Stimulated activated CD4-positive, alpha-beta T cell treated with anti-CD3 and anti-CD28 coated beads, Interleukin-2, amount 100 ng/mL, for 48 hours (primary cell): ENCODE measurements at places on chromosomes 2 and 18.
A peak's percentile ranks its signal among the peaks of the same experiment; 100 is the strongest.

- no peak for DNase-seq
Measured at GRCh38 chr2:98149333-98149697, 62.3 kb downstream of the VWA3B start.

DNA sequence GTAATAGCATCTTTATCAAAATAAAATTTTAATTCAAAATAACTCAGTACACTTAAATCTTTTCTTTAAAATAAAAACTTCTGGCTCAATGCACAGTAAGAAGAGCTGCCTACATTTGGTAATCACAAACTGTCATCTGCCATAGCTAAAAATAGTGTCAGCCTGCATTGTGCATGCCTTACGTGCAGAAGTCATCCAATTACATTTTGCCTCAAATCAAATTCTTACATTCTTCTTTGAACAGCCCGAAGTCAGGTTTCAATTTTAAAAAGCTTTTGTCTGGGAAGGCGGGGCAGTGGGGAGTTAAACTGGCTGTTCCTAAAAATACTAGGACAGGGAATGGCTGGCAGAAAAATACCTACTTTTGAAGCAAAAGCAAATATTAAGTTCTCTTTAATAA lies 51.1 kb downstream of the RTN4 start:
- no peak for DNase-seq

- no peak for DNase-seq
Measured at GRCh38 chr18:378079-378478, 110.2 kb upstream of the THOC1 start.

- DNase-seq = peak; percentile 23
Measured at GRCh38 chr2:72883356-72883962, 3.7 kb upstream of the SPR start.

GRCh38 chr2:72722492-72723070 lies 103.3 kb downstream of the EXOC6B start:
- DNase-seq = no peak

DNA sequence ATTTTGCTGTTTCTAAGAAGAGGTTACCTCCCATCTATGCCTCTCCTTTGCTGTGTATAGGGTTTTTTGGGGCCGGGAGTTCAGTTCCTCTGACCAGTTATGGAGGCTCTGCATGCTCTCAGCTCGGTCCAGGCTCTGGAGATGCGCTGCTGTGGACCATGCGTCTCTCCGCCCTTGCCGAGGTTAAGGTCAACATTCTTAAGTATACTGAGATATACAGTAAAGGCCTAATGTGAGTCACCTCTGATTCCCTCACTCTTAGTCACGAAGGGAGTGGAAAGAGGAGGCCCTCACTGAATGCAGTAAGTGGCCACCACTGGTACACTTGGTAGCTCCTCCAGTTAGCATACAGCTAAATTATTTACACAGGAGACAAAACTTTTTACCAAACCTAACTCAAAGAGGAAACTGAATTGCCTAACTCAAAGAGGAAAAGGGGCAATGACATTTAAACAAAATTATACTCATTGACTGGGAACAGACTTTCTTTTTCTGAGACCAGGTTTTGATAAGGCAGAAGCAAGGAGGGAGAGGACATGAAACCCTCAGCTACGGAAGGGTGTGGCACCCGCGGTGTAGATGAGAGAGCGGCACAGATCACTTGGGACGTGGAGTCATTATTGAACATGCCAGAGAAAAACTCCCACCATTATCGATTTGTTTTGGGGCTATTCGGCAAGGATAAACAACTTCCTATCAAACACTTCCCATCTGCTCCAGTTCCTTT lies 98.7 kb downstream of the COPS8 start:
- DNase-seq = no peak

- DNase-seq = no peak
Measured at GRCh38 chr18:68721681-68722583, 7.0 kb upstream of the TMX3 start.

DNA sequence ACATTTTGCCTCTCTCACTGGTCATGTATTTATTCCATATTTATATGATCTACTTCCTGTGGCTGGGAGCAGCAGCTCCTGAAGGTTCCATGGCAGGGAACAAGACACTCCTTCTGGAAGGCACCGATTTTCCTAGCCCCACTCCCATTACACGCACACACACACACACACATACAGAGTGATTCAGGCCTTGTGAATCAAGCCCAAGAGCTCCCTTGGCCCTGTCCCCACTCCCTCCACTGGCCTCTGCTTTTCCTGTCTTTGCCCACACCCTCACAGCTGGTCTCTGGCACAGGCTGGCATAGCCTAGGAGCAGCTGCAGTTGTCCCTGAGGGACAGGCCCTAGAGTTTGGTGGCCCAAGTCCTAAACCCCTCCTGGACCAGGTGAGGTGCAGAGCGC lies 201.7 kb downstream of the NAPG start:
- DNase-seq = no peak

- no peak for DNase-seq
Measured at GRCh38 chr2:197149546-197149945, 161.0 kb downstream of the ANKRD44 start.
